Lower lobe of right lung (tissue), 2 donors: ENCODE measurements at places on chromosomes 7 and 10. TPM values are rescaled to one million over a fixed set of nuclear protein-coding genes. Genes with fewer than 3 reads are reported as not detected.

TMEM196 gene
- total RNA-seq = not detected

NYAP1 gene
- 1.1 TPM for total RNA-seq

LFNG gene
- total RNA-seq = 42.6 TPM

FAM131B gene
- 0.53 TPM for total RNA-seq

MBL2 gene
- not detected for total RNA-seq

FMC1 gene
- total RNA-seq = 10.8 TPM

EEF1AKMT2 gene
- total RNA-seq = 14.1 TPM

PPP1R9A gene
- 28.9 TPM for total RNA-seq

PROSER2 gene
- total RNA-seq = 18.0 TPM

RADIL gene
- total RNA-seq = 9.7 TPM

CREB5 gene
- total RNA-seq = 10.3 TPM

INA gene
- not detected for total RNA-seq

TBXAS1 gene
- total RNA-seq = 92.6 TPM

OR2A42 gene
- total RNA-seq = not detected

COX19 gene
- 12.9 TPM for total RNA-seq

ABCB4 gene
- not detected for total RNA-seq

SFTPA2 gene
- 14,717 TPM for total RNA-seq

PRSS1 gene
- total RNA-seq = not detected

GRK5 gene
- 68.7 TPM for total RNA-seq

EGR2 gene
- total RNA-seq = 45.6 TPM

LRMDA gene
- 29.9 TPM for total RNA-seq

NRG3 gene
- 2.6 TPM for total RNA-seq

UPK3B gene
- total RNA-seq = 16.6 TPM

FGFR2 gene
- 59.2 TPM for total RNA-seq

OR13A1 gene
- not detected for total RNA-seq

C10orf90 gene
- not detected for total RNA-seq

FAM13C gene
- total RNA-seq = 13.9 TPM

SEMA3C gene
- 34.8 TPM for total RNA-seq

RAMP3 gene
- 183 TPM for total RNA-seq

CREB3L2 gene
- 48.9 TPM for total RNA-seq

CHRM2 gene
- 2.8 TPM for total RNA-seq

ECHDC3 gene
- 29.5 TPM for total RNA-seq

VPS50 gene
- 34.6 TPM for total RNA-seq

SPDYE5 gene
- not detected for total RNA-seq

TMEM213 gene
- total RNA-seq = 1.9 TPM

PDLIM1 gene
- 178 TPM for total RNA-seq

STMP1 gene
- 24.3 TPM for total RNA-seq

TMEM229A gene
- total RNA-seq = not detected

CAMK1D gene
- total RNA-seq = 22.5 TPM

STEAP4 gene
- 63.5 TPM for total RNA-seq

CLDN15 gene
- total RNA-seq = 11.1 TPM
